GOT3 (cell line): ENCODE measurements at places on chromosomes 1 and 21.

GRCh38 chr1:232786845-232787455, 18.3 kb upstream of the MAP10 start:
- DNase-seq: no peak

DNA sequence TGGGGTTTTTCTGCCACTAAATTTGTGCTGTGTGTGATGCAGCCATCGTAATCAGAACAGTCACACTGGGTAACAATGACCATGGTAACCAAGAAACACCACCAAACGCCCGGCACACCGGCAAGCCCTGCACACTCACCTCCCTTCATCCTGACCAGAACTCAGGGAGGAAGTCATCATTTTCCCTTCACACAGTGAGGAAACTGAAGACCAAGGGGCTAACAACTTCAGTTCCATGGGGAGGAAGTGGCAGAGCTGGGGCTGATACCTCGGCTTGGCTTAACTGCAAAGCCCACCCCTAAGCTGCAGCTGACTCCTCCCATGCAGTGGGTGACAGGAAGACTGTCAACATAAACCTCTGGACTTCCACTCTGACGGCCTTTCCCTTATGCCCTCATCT, 69.3 kb upstream of the BCAR3 start:
- DNase-seq: no peak

DNA sequence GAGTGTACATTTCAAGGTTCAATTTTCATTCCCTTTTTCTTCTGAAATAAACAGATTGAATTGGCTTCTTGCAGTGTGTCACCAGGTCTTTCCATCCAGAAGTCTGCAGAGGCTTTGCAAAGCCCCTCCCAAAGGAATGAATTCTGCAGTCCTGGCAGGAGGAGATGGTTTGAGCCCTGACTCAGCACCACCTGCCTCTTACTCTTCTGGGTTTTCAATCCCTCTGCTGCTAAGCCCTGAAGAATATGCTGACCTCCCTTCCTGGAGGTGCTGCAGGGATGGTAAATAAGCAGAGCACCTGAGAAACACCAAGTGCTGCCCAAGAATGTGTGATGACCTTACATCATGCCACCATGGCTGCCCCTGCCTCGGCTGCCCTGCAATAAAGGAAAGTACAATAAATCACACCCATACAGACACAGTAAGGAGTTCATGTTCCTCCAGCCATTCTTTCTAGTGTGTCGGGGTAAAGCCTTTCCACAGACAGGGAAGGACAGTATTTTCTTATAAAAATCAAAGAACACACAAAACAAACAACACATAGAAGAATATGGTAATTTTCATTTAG, 209.2 kb downstream of the ZNF326 start:
- DNase-seq: no peak

DNA sequence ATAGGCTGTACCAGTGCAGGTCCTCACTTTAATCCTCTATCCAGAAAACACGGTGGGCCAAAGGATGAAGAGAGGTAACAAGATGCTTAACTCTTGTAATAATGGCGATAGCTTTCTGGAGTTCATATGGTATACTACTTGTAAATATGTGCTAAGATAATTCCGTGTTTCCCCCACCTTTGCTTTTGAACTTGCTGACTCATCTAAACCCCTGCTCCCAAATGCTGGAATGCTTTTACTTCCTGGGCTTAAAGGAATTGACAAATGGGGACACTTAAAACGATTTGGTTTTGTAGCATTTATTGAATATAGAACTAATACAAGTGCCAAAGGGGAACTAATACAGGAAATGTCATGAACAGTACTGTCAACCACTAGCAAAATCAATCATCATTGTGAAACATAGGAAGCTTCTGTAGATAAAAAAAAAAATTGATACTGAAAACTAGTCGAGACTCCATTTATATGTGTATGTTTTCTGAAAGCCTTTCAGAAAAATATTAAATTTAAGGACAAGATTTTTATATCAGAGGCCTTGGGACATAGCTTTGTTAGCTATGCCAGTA, 7.0 kb downstream of the SOD1 start:
- DNase-seq: no peak

DNA sequence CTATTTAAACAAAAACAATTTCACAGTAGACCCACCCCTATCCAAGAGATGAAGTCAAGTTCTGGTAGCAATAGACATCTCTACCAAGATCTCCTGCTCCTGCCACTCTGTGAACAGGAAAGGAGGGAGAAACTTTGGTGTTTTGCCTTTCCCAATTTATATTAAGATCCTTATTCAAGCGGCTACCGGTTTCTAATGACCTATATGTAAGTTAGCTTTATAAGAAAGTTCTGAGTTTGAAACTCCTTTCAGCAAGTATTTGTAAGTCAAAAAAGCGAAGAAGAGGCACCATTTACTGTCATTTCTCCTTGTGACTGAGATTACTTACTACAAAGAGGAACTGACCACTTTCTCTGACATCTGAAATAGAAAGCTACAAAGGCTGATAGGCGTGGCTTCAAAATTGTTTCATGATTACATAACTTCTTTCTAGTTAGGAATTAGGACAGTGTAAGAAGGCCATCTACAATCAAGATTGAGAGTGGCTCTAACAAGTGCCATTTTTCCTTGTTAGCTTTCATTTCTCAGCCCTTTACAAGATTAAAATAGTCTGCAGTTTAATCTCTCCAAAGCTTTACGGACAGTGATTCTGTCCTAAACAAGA, at the start of gene MNDA:
TSS of gene MNDA (plus strand) at position 448 of the 604 bp plus-strand sequence. CDS start 10,803 bp downstream, outside the sequence.
- no peak for DNase-seq

- no peak for DNase-seq
These were observed 6.7 kb upstream of the IVL start for GRCh38 chr1:152901631-152902030.

- peak; percentile 31 for DNase-seq
These were observed 791 bp upstream of the MAST2 start for GRCh38 chr1:45802343-45803298.

DNA sequence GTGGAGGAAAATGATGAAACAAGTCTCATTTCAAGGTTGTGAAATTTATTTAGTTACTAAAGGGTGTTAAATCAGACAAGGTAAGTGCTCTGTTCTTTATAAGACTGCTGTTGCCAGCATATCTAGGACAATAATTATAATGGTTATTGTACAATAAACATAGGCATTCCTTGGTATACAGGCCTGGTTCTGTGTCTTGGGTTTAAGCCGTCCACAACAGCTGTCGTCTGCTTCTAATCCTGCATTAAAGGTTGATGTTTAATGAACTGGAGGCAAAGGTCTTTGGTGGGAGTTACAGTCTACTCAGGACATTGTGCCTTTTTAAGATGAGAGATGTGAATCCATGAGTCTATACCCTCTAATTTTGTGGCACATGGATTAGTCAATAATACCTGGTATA, 23.4 kb upstream of the FMO4 start:
- DNase-seq: no peak

GRCh38 chr1:59481881-59482505, 185.1 kb downstream of the FGGY start:
- no peak for DNase-seq

- no peak for DNase-seq
These were observed 135.4 kb downstream of the DISC1 start for GRCh38 chr1:231761747-231762541.

GRCh38 chr1:166969074-166969677, 6.2 kb downstream of the ILDR2 start:
- DNase-seq: no peak

DNA sequence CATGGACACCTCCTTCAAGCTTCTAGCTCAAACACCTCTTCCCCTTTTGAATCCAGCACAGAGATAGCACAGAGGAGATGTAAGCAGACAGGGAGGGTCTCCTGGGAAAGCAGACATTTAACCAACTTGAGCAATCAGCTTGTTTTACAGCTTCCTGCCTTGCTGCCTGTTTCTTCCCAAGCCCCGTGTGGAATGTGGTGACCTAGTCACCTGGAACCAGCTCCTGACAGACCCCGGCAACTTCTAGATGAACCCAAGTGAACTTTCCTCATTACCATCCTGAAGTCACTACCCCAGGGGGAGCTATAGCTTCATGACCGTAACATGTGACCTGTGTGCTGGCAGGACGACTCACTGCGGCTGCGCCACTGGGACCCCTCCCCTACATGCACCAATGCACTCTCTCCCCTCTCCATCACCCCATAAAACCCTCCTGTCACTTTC, 24.1 kb upstream of the TTF2 start:
- no peak for DNase-seq

DNA sequence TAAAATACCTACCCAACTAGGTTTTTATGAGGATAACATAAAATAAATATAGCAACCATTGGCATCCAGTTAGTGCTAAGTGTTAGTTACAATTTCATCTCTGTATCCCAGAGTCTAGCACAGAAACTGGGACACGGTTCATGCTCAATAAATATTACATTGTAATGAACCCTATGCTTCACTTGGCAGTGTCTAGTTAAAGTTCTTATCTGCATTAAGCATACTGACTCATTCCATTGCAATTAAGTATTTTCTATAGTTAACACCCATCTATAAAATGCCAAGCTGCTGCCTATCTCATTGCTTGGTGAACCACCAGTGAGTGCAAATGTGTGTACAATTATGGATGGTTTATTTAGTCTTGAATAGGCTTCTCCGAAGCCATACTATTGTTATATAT, 15.2 kb downstream of the CHML start:
- DNase-seq: no peak

GRCh38 chr1:161933592-161934588, 89.8 kb downstream of the OLFML2B start:
- DNase-seq: no peak

GRCh38 chr1:7388488-7389185, 382.5 kb upstream of the VAMP3 start:
- DNase-seq: no peak

DNA sequence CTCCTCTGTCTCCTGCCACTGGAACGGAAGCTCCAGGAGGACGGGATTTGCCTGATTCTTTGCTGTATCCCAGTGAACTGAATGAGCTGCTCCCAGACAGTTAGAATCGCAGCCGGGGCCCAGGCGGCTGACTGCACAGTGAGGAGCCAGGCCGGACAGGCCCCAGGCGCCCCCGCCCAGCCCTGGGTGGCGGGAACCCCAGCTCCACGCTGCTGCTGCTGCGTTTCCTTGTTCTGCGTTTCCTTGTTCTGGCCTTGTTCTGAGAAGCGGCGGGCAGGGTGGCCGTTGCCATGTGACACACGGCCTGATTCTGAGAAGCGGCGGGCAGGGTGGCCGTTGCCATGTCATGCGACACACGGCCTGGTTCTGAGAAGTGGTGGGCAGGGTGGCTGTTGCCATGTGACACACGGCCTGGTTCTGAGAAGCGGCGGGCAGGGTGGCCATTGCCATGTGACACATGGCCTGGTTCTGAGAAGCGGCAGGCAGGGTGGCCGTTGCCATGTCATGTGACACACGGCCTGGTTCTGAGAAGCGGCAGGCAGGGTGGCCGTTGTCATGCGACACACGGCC, 56.2 kb downstream of the SLC37A1 start:
- DNase-seq: no peak

GRCh38 chr1:147822292-147822691, 61.9 kb upstream of the GJA5 start:
- DNase-seq: no peak

- DNase-seq: no peak
These were observed 139.2 kb downstream of the NTMT2 start for GRCh38 chr1:170284951-170285350.

DNA sequence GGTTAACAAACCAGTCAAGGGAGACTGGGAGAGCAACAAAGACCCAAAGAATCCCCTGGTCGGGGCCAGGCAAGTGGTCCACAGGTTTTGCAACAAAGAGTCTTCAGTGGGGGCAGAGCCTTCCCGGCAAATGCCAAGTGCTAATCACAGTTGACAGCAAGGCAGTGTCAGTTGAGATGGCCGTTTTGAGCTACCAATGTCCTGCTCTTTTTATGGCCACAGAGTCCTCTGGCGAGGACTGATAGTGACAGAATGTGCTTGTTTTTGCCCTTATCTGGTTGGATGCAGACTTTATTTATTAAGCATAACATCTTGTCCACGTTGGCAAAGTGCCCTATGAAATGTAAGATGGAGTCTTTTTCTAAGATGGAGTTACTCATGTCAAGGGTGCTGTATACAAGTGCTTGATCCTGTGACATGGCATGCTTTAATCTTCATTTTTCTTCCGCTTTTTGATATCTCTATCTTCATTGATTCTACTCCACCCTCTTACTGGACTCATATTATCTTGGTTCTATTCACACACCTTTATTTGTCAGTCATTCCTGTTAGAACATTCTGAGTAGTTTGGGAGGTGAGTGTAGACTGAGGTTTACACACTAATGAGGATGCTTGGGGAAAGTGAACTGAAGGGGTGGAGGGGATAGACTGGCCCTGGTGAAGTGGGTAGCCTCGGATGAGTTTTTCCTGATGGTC, 51.8 kb downstream of the KCNK1 start:
- no peak for DNase-seq

DNA sequence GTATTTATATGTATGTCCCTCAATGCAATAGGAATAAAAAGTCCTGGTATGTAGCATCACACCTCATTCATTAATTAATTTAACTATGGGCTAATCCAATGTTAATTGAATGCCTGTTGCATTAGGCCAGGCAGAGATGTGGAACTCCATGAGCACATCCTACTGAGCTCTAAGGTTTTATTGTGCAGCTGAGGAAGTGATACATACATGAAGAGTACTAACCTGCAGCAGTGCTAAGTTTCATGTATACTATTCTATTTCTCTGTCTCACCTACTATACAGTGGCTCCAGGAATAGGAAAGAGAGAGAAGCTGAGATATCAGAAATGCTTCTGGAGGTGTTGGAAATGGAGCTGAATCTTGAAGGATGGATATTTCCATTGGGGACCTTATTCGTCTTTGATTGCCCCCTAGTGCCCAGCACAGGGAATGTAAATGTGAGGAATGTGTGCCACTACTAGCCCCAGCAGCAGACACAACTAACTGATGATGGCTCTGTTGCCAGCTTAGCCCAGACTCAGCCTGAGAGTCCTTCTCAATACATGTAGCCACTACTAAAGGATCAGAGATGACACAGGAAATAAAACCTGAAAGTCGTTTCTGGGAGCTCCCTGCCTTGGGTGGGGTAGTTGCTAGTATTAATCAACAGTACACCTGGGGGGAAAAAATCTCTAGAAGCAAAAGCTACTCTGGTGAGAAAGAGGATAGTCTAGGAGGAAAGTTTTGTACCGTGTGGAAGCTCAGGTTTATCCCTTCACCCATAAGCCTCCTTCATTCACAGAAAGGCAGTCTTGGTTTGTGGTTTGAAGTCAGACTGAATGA, 173.3 kb upstream of the FOXD3 start:
- peak; percentile 4 for DNase-seq

DNA sequence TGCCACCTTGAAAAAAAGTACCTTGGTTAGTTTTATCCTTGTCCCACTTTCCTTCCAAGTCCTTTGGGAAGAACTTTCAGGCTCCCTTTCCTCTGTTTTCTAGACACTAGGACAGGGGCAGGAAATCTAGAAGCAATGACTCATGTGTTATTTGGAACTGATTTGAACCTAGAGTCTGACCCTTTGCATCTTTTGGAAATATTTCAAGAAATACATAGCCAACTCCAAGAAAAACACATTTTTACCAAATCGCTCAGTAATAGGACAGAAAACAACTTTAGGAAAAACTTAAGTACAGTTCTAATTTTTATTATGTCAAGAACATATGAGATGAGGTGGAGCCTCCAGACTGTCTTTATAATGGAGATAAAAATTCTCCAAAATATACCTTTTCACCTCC, 292.4 kb downstream of the PTBP2 start:
- DNase-seq: no peak

- DNase-seq: no peak
These were observed 17.8 kb downstream of the PKNOX1 start for GRCh38 chr21:42991992-42992740.
